HuH-7 (cell line): ENCODE measurements at places on chromosomes 16 and 17.

DNA sequence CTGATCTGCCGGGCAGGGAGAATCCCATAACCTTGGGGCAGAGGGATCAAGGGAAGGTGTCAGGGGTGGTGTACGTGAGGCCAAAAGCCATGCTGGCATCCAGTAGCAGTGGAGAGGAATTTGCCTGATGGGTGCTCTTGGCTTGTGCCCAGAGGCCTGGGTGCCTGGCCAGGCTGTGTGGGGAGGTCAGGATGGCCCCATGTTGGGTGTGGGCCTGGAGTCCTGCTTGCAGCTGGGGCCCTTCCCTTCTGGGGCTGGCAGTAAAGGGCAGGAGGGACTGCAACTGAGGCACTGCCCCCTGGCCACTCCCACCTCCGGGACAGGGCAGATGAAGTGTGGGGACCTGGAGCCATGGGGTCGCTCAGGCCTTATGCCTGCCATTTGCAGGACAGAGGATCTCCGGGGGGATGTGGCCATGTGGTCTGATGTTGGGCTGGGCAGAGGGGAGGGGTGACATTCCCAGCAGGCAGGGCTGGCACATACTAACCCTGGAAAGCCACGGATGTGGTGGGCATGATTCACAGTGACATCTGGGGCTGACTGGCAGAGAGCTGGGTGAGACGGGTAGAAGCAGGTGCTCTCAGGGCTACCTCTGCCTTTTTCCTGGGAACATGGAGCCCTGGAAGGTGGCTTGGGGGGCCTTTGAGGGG is 3.5 kb downstream of the FMNL1 start:
- DNase-seq, result no peak

- DNase-seq, result peak; percentile 56
Observed at GRCh38 chr17:72525225-72526015, 404.6 kb downstream of the SOX9 start.

DNA sequence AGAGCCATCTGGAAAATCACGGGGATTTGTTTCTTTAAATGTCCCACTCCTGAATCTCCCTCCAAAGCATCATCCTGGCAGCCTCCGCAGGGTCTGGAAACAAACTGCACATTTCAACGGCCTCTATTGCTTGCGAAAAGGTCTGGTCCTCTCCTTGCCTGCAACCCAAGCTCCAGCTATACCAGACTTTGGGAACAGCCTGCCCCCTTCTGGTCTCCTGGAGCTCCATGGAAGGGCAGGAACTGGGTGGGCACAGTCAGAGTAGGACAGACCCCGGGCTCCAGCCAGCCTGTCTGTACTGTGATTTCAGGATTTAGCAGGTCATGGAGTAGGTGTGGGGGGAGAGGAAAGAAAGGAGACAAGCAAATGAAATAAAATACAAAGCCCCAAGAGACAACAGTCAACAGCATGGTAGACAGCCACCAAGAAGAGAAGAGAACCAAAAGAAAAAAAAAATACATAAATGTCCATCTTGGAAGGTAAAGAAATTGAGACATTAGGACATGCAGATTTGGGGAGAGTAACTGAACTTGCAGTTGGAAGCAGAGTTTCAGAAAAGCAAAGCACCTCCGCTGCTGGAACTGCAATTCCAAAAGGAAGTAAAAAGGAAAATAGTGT is 2.7 kb downstream of the XYLT1 start:
- peak; percentile 60 for DNase-seq

- no peak for DNase-seq
Observed at GRCh38 chr16:59169168-59169567, 435.1 kb upstream of the GOT2 start.

DNA sequence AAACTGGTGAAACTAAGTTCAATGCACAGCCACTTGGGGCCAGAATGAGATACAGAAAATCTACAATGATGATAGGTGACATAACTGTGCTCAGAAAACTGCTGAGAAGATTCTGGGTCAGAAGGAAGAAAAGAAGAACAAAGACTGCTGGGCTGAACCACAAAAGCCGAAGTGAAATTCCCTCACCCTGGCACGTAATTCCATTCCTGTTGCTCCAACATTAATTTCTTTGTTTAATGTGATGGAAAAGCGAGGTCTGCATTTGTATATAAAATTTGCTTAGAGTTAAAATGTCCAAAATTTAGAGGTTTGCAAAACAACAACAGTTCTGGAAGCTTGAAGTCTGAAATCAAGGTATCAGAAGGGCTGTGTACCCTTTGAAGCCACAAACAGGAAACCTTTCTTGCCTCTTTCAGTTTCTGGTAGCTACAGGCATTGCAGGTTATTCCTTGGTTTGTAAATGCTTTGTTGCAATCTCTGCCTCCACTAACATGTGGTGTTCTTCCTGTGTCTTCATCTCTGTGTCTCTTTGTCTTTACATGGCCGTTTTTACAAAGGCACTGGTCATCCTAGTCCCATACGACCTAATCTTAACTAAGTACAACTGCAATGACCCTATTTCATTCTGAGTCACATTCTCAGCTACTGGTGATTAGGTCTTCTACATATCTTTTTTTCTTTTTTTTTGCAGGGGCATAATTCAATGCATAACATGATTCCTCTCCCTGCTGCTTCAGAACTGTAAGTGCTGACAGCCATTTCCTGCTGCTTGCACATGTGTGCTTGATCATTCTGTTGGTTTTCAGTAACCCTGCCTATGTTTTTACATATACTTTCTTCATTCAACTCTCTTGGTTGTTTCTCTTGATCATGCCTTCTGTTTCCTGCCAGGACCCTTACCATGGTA is 603.0 kb upstream of the CDH8 start:
- no peak for DNase-seq

DNA sequence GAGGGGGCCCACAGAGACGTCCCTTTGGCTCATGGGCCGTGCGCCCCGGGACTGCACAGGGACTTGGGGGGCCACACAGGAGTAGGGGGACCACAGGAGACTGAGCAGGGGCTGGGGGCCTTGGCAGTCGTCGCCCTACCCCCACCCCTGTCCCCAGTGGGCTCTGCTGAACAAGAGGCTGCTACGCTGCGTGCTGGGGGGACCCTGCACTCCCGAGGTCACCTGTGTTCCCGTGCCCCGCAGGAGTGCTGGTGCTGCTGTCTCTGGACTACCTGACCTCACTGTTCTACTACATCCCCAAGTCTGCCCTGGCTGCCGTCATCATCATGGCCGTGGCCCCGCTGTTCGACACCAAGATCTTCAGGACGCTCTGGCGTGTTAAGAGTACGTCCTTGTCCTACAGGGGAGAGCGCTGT is 14.4 kb upstream of the RNF213 start:
- DNase-seq, result no peak

DNA sequence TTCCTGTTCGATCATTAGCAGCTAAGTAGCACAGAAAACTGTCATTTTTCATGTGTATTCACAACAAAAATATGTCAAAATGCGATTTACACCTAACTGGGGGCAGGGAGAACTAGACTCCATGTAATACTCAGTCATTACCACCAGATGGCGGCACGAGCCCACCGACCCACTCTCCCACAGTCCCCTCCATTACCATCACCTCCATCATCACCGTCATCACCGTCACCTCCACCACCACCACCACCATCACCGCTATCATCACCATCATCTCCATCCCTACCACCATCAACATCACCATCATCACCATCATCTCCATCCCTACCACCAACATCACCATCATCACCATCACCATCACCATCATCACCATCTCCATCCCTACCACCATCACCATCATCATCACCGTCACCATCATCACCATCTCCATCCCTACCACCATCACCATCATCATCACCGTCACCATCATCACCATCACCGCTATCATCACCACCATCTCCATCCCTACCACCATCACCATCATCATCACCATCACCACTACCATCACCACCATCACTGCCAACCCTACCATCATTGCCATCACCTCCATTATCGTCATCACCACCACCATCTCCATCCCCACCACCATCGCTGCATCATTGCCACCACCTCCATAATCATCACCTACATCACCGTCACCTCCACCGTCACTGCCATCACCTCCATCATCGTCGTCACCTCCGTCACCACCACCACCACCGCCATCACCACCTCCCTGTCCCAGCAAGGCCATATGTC is 14.4 kb downstream of the NDUFAF8 start:
- peak; percentile 84 for DNase-seq

DNA sequence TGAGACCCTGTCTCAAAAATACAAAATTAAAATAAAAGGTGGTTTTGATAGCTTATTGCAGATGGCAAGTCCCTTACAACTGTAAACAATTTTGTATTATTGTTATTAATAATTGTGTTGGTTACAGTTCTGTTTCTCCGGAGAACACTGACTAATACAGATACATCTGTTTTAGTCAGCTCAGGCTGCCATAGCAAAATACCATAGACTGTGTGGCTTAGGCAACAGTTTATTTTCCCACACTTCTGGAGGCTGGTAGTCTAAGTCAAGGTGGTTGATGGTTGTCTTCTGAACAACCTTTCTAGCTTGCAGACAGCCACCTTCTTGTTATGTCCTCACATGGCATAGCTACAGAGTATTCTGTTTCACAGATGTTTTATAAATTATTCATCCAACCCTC is 14.2 kb upstream of the IL21R start:
- no peak for DNase-seq

GRCh38 chr16:68075980-68076379 is 9.2 kb upstream of the NFATC3 start:
- DNase-seq, result no peak
